Activated CD8-positive, alpha-beta memory T cell treated with anti-CD3 and anti-CD28 coated beads, Interleukin-2, amount 10 ng/mL, durations not matched to agents 7 days and 5 days (primary cell): ENCODE measurements at places on chromosomes 2 and 18.

- no peak for DNase-seq
Observed at GRCh38 chr2:3596901-3597417, 2.0 kb downstream of the COLEC11 start.

DNA sequence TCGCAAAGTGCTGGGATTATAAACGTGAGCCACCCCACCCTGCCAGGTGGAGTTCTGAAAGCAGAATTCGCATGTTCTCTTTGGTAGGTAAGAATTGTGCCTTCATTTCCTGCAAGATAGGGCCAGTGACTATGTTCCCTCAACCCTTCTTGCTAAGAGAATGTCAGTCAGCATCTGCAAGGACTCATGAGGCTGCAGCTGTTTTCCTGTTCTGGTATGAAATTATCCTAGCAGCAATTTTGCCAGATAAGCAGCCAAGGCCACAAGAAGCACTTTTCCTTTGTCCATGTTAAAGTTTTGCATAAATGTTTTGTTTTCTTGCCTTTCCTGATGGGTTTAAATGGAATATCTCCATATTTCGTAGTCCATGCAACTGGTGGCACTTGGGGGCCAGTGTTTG is 6.8 kb upstream of the ARHGAP28 start:
- DNase-seq, result no peak

- no peak for DNase-seq
Observed at GRCh38 chr18:59428018-59428417, 69.0 kb upstream of the LMAN1 start.

DNA sequence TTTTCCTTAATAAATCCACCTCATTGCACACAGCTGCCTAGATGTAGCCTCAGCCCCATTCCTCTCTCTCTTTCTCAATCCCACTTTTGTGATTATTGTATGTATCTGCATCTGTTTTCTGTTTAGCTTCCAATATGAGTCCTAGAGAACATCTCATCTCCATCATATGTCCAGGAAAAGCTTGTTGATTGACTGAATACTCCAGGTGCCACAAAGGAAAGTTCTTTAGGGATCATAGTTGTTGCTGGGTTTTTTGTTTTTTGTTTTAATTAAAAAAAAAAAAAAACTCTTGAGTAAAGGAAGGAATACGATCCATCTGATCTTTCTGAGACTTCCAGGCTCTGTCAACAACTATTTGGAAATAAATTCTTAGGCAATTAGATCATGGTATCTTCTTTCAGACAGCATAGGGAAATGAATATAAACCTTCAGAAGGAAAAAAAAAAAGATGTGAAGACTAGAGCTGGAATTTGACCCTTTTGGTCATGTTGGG is 42.5 kb downstream of the KIAA2012 start:
- DNase-seq, result no peak
